Lung microvascular endothelial cell (primary cell): ENCODE measurements at places on chromosomes 7 and 10. TPM values are rescaled to one million over a fixed set of nuclear protein-coding genes. Genes with fewer than 3 reads are reported as not detected.

DNA sequence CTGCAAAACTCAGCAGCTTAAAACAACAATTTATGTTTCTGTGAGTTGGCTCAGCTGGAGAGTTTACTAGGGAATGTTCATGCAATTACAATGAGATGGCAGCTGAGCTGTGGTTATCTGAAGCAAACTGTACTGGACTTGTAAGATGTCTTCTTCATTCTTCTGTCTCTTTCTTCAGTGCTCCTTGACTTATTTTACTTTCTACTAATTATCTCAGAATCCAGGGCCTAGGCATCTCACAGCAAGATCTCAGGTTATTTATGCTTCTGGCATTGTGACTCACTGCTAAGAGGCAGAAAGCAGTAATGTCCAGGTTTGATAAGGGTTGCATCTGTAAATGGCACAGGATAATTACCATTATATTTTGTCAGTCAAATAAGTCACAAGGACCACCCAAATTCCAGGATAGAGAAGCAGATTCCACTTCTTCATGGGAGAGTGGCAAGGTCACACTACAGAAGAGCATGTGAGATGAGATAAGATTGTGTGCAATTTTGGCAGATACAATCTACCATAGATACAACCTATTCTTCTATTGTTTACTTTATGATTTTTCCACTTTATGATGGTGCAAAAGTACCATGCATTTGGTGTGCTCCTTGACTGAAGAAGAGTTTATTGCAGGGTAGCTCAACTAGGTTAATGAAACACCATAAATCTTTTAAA is 16.8 kb downstream of the VIM start:
- peak; percentile 5 for DNase-seq

GRCh38 chr7:91080351-91080750 is 183.9 kb upstream of the FZD1 start:
- DNase-seq = no peak

GRCh38 chr7:47371733-47372368 is 210.1 kb downstream of the TNS3 start:
- DNase-seq = peak; percentile 65

DNA sequence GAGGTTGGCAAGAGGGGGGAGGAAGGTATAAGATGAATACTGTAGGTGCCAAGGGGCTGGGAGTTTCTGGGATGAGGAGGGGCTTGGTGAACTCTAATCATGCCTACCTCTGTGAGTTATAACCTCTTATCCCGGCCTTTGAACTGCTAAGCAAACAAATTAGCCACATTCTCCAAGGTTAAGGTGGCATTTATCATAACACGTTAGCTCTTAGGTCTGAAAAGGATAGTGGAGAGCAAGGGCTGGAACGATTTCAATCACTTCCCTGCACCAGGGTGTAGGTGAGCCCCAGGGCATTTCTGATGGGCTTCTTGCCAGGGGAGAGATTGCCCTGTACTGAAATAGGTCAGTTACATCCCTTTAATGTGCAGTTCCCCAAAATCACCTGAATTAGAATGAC is 28.6 kb upstream of the DMBT1 start:
- no peak for DNase-seq

- no peak for DNase-seq
Observed at GRCh38 chr10:128697437-128697836, 571.2 kb upstream of the MKI67 start.

CRYGN gene
- total RNA-seq = not detected in 2 replicates

GRCh38 chr10:4725917-4726606 is 99.9 kb upstream of the AKR1E2 start:
- DNase-seq = peak; percentile 93

DNA sequence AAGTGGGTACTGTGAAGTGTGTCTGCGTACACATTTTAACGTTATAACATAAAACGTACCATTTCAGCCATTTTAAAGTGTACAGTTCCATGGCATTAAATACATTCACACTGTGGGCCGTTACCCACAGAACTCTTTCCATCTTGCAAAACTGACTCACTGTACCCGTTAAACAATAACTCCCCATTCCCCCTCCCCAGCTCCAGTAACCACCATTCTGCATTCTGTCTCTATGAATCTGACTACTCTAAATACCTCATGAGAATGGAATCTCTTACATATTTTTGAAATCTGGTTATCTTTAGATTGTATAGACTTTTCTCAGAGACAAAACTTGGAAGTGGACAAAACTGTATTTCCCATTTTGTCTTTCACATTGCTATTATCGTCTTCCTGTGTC is 9.3 kb downstream of the ARL3 start:
- no peak for DNase-seq

HDAC9 gene
- 0.79 and 5.0 TPM in 2 replicates for total RNA-seq

SYPL1 gene
- 71.7 and 75.8 TPM in 2 replicates for total RNA-seq

EEF1AKMT2 gene
- total RNA-seq = 7.3 and 10.0 TPM in 2 replicates

SCIN gene
- not detected in 2 replicates for total RNA-seq

DGKB gene
- not detected in 2 replicates for total RNA-seq

DNA sequence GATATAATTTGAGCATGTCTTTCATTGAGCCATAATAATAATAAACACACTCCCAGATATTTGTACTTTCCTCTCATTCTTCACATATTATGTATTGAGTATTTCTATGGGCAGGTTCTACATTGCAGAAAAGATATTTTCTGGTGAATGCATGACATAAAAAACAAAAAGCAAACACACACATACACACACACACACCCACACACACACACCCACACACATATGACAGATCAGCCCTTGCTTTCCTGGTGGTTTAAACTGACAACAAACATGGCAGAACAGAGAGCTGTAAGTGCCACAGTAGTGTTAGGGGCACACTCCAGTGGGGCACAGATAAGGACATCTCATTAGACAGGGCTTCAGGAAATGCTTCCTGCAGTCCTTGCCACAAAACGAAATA is 123.3 kb upstream of the LSM8 start:
- DNase-seq = no peak

ANXA8 gene
- total RNA-seq = under 0.01 TPM in 1 of 2 replicates, not detected in the other

DNA sequence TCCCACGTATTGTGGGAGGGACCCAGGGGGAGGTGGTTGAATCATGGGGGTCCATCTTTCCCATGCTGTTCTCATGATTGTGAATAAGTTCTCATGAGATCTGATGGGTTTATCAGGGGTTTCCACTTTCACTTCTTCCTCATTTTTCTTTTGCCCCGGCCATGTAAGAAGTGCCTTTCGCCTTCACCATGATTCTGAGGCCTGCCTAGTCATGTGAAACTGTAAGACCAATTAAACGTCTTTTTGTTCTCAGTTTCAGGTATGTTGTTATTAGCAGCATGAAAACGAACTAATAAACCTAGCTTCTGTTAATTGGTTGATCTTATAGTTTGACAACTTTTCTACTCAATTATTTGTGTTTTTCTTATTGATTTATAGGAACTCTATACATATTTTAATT is 206.3 kb downstream of the NXPH1 start:
- no peak for DNase-seq

GRCh38 chr7:133561396-133561795 is 308.5 kb downstream of the EXOC4 start:
- no peak for DNase-seq

- DNase-seq = no peak
Observed at GRCh38 chr10:60286559-60286958, 103.1 kb downstream of the ANK3 start.

- peak; percentile 63 for DNase-seq
Observed at GRCh38 chr10:101014230-101014884, 14.7 kb downstream of the LZTS2 start.

DNA sequence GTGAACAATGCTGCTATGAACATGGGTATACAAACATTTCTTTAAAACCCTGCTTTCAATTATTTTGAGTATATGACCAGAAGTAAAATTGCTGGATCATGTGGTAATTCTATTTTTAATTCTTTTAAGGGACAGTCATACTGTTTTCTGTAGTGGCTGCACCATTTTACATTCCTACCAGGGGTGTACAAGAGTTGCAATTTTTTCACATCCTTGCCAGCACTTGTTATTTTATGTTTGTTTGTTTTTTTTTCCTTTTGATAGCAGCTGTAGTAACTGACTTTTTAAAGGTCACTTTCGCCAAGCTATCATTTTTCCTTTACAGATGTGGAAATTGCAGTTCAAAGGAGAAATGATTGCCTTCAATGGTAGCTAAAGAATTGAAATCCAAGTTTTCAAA is 99.5 kb downstream of the GPR85 start:
- DNase-seq = no peak

EEPD1 gene
- total RNA-seq = 0.20 and 0.65 TPM in 2 replicates

GRCh38 chr10:98431016-98431415 is 15.7 kb downstream of the HPS1 start:
- no peak for DNase-seq

ST8SIA6 gene
- 0.20 and 0.87 TPM in 2 replicates for total RNA-seq

RAPGEF5 gene
- total RNA-seq = 110 and 140 TPM in 2 replicates

GRCh38 chr7:115306586-115306985 is 384.7 kb downstream of the MDFIC start:
- no peak for DNase-seq

- no peak for DNase-seq
Observed at GRCh38 chr10:62457598-62457997, 83.4 kb downstream of the ZNF365 start.

GRCh38 chr7:46226860-46227259 is 305.8 kb upstream of the IGFBP3 start:
- no peak for DNase-seq

DNA sequence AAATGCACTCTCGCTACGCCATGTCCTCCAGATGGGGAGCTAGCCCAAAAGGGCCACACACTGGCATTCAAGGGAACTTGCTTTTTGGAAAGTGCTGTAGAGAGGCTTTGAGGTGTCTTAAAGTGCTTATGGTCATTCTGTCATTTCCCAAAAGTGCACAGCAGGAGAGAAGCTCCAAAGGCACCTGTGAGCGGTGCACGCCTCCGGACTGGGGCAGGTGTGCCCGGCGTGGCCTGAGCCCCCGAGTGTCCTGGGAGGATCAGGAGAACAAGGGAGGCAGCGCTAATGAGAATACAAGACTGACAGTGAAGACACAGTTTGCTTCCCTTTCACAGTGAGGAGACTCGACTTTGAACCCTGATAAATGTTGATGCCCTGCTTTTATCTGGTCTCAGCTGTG is 419.0 kb upstream of the MKI67 start:
- no peak for DNase-seq

DNA sequence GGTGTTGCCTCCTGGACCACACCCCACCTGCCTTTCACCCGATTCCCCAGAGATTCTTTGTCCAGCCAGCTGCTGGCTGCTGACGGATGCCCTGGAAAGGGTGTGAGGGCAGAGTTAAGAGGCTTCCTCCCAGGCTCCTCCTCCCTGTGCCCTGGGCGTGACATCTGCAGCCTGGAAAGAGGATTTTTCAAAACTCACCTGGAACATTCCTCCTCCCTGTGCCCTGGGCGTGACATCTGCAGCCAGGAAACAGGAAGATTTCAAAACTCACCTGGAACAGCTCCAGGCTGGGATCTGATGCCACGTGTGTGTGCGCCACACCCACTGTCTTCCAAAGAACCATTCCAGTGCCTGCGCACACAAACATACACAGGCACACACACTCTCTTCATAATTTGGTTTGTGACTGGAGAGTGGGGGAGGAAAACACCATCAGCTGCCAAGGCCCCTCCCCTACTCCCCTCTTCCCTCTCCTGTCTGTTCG is 5.2 kb downstream of the MARVELD1 start:
- DNase-seq = peak; percentile 77

GRCh38 chr10:110446954-110447608 is 50.6 kb upstream of the DUSP5 start:
- peak; percentile 91 for DNase-seq

DNA sequence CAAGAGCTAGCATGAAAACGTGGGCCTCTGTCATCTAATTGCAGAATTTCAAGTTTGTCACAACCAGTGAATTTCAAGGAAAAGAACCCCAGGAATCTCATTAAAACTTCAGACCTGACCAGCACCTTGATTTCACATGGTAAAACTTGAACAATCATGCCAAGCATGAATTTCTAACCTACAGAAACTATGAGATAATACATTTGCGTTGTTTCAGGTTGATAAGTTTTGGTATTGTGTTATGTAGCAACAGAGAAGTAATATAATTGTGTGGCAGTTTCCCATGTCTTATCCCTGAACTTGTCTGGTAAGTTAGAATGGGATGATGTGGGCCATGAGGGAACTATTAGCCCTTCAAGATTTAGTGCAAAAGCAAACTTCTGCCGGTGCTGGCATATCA is 530.1 kb downstream of the ANKRD7 start:
- DNase-seq = no peak

- DNase-seq = peak; percentile 26
Observed at GRCh38 chr10:100879741-100880360, 32.9 kb upstream of the SLF2 start.

DNA sequence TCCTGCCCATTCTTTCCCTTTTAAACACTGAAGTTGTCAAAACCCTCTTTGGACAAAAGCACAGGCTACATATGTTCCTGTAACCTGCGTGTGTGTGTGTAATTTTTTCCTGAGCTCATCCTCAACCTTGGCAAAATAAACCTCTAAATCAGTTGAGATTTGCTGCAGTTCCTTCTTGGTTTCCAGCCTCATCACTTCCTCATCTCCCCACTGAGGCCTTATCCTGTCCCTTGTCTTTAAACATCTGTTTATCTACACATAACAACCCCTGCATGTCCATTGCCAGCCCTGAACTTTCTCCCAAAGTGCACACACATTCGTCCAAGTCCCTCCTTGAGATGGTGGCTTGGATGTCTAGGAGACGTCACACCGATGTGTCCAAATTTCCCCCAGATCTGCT is 35.5 kb downstream of the LYZL2 start:
- no peak for DNase-seq

DNA sequence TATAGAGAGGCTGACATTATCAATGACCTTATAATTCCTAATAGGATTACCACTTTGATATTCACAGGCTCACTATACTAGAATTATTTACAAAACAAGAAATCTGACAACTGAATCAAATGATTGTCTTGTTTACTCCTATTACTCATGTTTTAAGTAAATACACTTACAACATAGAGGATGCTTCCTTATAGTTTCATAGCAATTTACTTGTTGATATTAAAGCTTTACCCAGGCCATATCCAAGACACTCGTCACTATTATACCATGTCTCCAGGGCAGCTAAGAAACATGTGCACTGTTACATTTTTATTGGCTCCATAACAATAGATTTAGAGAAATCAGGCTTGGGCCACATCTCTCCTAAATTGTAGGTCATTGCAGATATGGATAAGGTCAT is 276.9 kb downstream of the HGF start:
- DNase-seq = no peak

- no peak for DNase-seq
Observed at GRCh38 chr10:21720090-21720489, 186.1 kb downstream of the MLLT10 start.

- no peak for DNase-seq
Observed at GRCh38 chr7:111561654-111561903, 713 bp downstream of the IMMP2L start.

- no peak for DNase-seq
Observed at GRCh38 chr10:81575036-81575435, 300.0 kb upstream of the NRG3 start.

NAT16 gene
- not detected in 2 replicates for total RNA-seq

MALSU1 gene
- 46.6 and 58.5 TPM in 2 replicates for total RNA-seq

GRCh38 chr10:110698782-110699201 is 54.7 kb downstream of the RBM20 start:
- DNase-seq = no peak
